Stimulated activated memory B cell treated with anti-CD40 and anti-IgM and Interleukin-4, amounts not matched to agents 10 μg/mL and 1 μg/mL and 100 μg/mL, for 72 hours (primary cell): ENCODE measurements at places on chromosomes 1 and 21.

DNA sequence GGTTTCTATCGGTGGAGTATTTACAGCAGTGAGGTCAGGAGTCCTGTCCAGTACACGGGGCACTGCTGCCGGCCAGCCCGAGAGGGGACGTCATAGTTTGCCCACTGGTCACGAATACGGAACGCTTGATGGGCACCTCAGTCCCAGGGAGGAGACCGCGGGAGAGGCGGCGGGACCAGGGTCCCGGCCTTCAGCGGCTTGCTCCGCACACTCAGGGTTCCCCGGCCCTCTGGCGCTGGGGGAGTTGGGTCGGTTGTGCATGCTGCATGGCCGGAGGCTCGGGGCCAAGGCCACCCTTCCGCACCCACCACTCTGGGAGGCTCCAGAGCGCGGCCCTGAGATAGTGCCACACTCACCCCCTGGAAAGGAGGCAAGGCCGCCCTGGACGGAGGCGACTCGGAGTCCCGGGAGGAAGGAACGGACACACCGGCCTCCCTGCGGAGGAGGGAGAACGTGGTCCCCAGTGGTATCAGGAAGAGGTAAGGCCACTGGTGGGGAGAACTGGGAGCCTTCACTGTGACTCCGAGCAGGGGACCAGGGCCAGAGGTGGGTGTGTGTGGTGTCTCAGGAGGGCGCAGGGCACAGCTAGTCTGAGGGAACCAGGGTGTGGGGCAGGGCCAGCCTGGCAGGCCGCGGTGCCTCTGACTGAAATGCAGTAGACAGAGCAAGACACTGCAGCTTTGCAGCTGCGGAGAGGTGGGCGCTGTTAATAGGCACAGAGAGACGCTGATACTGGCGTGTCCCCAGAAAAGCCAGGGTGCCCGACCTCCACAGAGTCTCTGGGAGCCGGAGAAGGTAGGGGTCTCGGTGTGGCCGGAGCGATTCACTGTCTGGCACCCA is 28.6 kb upstream of the PRSS38 start:
- no peak for ATAC-seq

DNA sequence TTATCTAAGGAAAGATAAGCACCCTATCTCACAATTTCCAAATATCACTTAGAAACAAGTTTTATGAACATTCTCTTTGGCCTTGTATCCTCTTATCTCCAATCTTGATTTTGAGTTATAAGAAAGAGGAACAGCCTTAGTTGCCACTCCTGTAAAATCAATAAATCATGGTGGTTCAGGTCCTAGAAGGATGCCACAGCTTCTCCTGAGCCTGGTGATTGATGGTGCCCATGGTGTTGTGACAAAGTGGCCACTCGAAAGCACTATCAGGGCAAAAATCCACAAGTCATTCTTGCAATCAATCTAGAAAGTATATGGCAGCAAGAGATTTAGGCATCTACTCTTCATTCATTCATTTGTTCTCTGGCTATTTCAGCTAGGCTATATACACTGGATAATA is 27.8 kb downstream of the GBP6 start:
- no peak for ATAC-seq

DNA sequence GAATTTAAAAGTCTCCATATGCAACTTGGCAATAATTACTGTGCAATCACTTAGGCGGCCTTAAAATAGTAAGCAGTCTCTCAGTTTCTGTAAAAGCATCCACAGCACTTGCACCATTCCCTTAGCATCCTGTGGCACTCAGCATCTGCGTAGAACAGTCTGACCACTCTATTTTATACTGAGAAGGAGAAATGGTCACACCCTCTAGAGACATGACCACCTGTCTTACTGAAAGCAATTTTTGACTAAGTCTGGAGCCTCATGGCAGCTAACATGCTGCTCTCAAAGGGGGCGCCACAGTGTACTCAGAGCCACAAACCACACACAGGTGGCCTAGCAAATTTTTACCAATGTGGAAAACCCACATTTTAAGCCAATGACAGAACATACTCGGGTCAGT is 62.0 kb downstream of the KCNK1 start:
- ATAC-seq, result no peak

GRCh38 chr1:6331543-6332273 is 61.9 kb downstream of the ACOT7 start:
- ATAC-seq, result no peak

- peak; percentile 64 for ATAC-seq
These were observed 17.4 kb downstream of the AK4 start for GRCh38 chr1:65165269-65165993.

- ATAC-seq, result no peak
These were observed 684 bp downstream of the LTN1 start for GRCh38 chr21:28991861-28992525.

GRCh38 chr1:151723726-151724370 is 2.5 kb downstream of the RIIAD1 start:
- no peak for ATAC-seq

DNA sequence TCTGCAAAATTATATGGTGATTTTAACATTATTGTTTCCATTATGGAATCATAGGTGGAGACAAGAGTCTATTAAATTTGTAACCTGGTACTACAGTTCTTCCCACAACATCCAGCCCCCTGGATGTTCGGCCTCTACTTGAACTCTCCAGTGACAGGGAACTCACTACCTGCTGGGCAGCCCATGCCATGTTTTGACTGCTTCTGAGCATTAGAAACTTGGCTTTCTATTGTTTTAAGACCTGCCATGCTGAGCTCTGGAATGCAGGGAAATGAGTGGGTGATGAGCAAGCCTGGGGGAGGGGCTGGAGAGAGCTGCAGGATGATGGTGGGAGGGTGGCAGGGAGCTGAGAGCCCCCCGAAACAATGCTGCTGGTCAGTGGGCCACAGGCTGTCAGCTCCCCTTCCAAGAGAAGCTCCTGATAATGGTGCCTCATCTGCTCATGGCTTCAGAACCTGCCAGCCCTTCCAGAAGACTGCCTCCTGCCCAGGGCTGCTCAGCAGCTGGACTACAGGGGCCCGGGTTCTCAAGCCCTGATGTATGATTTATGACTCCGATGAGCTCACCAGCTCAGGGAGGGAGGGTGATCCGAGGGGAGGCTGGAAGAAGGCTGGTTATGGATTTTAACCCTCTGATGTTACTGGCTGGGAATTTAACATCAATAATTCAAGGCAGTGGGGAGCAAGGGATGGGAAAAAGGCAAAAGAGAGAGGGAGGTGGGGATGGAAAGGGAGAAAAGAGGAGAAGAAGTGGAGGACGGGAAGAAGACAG is 205.0 kb downstream of the HIVEP3 start:
- no peak for ATAC-seq

GRCh38 chr21:35427320-35428000 is 378.4 kb upstream of the RUNX1 start:
- ATAC-seq, result no peak

DNA sequence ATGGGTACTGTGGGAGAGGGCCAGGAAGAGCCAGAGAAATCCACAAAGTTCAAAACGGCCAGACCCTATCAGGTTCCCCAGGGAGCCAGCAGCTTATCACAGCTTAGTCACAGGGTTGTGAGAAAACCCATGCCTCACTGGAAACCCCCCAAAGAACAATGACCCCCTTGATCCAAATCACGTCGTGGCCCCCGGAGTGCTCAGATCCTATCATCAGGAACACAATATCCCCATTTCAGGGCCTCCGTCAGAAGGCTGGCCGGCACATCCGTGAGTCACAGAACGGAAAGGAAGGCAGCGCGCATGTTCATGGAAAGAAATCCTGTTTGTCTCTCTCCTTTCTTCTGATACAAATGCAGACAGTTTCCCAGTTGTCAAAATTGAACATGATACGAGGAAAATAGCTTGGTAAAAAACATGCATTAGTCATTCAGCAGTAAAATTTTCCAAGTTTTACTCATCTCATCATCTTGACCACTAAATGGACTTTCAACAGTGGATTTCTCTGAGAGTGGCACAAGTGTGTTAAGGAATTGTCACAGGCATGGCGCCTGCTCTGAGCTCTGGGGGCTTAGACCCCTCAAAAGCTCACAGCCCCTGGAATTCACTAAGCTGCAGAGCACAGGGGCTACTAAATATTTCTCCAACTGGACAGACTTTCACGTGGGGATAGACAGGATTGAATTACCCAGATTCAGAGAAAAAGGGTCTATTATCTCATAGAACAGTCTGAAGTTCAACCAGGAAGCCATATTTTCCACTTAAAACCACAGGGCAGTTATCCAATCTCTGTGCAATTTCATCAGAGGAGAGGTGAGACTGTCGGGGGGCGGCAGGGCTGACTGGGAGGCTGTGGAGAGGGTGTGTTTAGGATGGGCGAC is 124.8 kb downstream of the RIPK4 start:
- ATAC-seq, result no peak

DNA sequence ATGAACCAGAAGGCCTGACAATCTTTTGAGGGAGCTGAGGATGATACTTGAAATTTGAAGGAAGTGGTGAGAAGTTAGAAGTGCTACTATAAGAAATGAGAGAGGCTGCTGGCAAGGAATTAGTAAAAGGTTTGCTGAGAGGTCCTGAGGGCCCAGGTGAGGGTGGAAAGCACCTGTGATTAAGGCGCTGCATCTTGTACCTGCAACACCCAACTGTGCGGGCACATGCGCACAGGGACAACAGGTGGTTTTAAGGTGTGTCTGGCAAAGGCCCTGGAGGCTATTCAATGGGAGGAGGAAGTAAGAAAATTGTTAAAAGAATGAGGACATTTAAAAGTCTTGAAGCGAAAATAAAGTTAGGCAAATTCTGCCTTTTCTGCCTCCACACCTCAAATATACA is 349.3 kb downstream of the RGS7 start:
- ATAC-seq, result no peak

DNA sequence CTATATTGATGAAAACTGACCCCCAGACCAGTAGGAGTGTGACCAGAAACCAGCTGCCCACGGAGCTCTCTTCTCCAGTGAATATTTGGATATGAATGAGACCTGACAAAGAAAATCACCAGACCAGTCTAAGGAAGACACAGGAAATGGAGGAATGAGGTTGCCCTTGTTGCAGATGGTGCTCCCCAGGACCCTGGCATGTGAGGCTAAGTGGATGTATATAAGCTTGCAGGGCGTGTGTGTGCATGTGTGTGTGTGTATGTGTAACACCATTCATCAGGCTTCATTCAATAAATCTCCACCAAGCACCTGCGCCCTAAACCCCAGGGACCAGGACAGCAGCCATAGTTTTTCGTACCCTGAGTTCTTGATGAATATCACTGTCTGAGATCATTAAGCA is 14.4 kb downstream of the PHLDA3 start:
- no peak for ATAC-seq

- ATAC-seq, result peak; percentile 26
These were observed 21.1 kb downstream of the CACNA1E start for GRCh38 chr1:181504399-181504842.

DNA sequence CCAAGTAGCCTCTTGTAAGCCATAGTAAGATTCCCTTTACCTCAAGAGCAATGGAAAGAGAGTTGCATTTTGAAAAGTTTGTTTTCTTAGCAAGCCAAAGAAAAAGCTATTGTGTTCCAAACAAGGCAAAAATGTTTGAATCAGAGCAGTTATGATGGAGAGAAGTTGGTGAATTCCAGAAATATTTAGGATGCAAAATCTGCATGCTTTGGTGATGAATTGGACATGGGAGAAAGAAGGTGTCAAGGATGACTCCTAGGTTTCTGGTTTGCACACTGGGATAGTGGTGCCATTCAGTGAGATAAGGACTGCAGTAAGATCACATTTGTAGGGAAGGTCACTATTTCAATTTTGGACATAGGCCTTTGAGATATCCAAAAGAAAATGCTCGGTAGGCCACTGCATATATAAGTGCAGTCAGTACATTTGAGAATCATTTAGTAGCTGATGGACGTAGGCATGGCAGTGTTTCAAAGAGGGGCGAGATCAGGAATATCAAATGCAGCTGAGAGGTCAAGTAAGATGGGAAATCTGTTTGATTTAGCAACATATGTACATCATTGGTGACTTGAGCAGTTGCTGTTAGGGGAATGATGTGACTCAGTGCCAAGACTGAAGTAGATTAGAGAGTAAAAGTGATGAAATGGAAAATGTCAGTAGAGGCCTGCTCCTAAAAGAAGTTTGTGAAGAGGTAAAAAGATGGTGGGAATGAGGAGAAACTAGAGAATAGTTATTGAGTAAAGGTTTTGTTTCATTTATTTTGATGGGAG is 33.9 kb upstream of the GPR25 start:
- ATAC-seq, result no peak

- ATAC-seq, result no peak
These were observed 20.9 kb downstream of the HENMT1 start for GRCh38 chr1:108639899-108640560.

DNA sequence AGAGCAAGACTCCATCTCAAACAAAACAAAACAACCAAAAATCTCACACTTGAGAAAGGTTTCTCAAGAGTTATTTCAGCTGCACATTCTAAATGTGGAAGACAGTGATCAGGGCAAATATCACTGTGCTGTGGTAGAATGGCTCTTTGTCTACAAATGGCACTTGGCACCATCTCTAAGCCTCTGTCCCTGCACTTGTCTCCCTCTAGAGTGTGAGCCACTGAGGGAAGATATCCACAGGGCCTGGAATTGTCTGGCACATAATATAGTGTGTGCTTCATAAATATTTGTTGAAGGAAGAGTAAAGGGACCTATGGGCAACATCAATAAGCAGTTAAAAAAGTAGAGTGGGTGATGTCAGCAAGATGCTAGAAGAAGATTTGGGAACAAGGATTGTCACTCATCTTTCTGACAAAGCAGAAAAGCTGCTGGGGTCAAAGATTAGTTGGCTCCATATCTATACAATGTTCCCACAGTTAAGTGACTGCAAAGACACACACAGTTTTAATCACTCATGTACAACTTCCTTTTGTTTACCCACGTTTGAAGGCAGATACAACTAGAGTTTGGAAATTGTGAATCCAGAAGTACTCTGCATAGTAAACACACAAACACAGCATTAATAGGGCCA is 19.1 kb downstream of the CD101 start:
- ATAC-seq, result no peak

GRCh38 chr21:46552274-46552673 is 52.6 kb downstream of the S100B start:
- ATAC-seq, result no peak

- ATAC-seq, result no peak
These were observed 63.2 kb downstream of the PRDM2 start for GRCh38 chr1:13763222-13763621.

DNA sequence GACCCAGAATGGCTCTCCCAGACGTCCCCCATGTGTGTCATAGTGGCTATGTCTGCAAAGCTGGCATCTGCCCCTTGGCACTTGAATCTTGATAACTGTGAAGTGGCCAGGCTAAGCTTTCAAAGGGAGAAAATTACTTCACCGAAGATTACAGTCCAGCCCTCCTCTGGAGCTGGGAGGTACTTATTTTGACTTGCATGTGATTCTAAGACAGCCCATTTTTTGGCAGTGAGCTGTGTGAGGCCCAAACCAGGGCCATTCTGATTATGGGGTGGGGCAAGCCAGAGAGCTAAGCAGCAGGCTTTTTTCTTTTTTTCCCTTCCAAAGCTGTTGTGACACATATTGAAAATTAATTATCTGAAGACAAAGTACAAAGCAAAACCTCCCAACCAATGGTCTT is 42.1 kb upstream of the C8B start:
- no peak for ATAC-seq
